ENCODE measurements at places on chromosomes 16 and 17. TPM values are rescaled to one million over a fixed set of nuclear protein-coding genes. Genes with fewer than 3 reads are reported as not detected.

CCL22 gene
- not detected for total RNA-seq

CCDC57 gene
- 8.9 TPM for total RNA-seq

CCL8 gene
- total RNA-seq: not detected

PRSS36 gene
- 0.41 TPM for total RNA-seq

RASD1 gene
- not detected for total RNA-seq

NPIPB8 gene
- total RNA-seq: 0.14 TPM

CDRT4 gene
- not detected for total RNA-seq

- DNase-seq: no peak
Observed at GRCh38 chr17:78722246-78722761, 59.8 kb downstream of the CYTH1 start.

GRCh38 chr16:70454222-70455034, at the start of gene FCSK:
Gene FCSK (plus strand): TSS chr16:70454595. CDS start chr16:70463191, 8,596 bp downstream.
- DNase-seq: peak; percentile 54

GRCh38 chr17:49494986-49495841, at the start of gene NGFR:
Gene NGFR (plus strand): TSS chr17:49495293. CDS start chr17:49495418, 125 bp downstream.
- no peak for DNase-seq

- no peak for DNase-seq
Observed at GRCh38 chr17:38715216-38715943, 10.3 kb downstream of the MLLT6 start.

- DNase-seq: peak; percentile 44
Observed at GRCh38 chr16:53892155-53892554, 188.2 kb downstream of the FTO start.

GRCh38 chr16:56985288-56985961, 3.9 kb upstream of the NLRC5 start:
- peak; percentile 86 for DNase-seq

- DNase-seq: peak; percentile 79
Observed at GRCh38 chr17:77107506-77108433, 33.0 kb upstream of the SEC14L1 start.

DNA sequence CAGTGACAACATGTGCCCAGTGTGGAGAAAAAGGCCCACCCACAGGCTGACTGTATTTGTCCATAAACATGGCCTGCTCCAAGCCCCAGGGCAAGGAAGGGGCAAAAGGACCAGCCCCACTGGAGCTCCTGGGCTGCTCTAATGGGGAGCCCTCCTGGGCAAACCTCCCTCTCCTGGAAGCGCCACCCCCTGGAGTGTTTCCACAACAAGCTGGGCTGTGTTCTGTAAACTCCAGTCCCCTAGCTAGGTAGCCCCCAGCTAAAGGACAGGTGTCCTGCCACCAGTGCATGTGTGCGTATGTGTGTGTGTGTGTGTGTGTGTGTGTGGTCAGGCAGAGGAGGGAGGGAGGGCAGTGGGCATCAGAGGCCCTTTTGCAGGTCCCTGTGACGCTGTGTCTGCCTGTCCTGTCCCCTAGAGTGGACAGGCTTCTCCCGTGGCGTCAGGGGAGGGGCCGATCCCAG, 11.3 kb upstream of the STAC2 start:
- no peak for DNase-seq

GRCh38 chr17:82876602-82877379, 37.0 kb upstream of the ZNF750 start:
- DNase-seq: peak; percentile 37

GRCh38 chr17:34714475-34715410, 135.4 kb downstream of the TMEM132E start:
- DNase-seq: no peak

DNA sequence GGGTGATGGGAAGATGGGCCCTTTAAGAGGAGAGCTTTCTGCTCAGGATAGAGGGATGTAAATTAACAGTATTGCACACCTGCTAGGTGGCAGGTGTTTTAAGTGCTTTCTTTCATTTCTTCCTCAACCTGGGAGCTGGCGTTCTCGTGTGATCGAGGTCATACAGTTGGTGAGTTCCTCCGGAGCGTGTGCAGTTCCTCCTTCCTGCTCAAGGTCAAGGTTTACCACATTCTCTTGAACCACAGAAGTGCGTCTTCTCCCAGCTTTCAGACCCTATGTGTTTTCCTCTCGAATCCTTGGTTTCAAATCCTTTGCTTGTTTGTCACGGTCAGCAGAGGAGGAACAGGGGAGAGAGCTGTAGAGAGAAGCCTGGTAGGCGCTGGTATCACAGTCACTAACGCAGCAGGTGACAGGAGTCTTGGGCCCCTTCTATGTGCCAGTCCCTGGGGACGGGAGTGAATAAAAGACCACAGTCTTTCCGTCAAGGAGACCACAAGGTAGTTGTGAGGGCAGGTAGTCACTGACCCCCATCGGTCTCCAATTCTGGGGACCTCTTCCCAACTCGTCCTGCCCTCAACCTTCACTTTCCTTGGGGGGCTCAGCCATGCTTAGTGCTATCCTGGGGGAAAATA, 791 bp downstream of the DNAI2 start:
- no peak for DNase-seq

- no peak for DNase-seq
Observed at GRCh38 chr16:17224879-17225281, 245.9 kb downstream of the XYLT1 start.

GRCh38 chr17:55344514-55344997, 77.1 kb downstream of the MMD start:
- DNase-seq: no peak

GRCh38 chr16:35751191-35751941, 2292.0 kb downstream of the TP53TG3F start:
- DNase-seq: no peak

- no peak for DNase-seq
Observed at GRCh38 chr16:85615014-85615851, 2.1 kb downstream of the GSE1 start.

DNA sequence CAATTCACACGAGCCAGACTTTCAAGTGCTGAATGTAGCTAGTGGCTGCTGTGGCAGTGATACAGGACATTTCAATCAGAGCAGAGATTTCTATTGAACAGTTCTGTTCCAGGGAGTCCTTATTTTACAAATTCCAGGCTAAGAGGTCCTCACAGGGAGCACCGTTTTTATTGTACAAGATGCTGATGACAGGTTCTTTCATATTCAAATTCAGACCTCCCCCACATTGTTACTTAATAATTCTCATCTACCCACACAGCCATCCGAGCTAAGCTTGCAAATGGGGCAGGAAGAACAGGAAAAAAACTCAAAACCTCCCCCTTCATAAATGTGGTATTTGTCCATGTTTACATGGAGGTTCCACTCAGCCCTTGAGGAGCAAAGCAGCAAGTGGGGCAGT, 9.8 kb downstream of the GABARAPL2 start:
- DNase-seq: no peak
